ENCODE measurements at places on chromosomes 5 and 9. TPM values are rescaled to one million over a fixed set of nuclear protein-coding genes. Genes with fewer than 3 reads are reported as not detected.

DNA sequence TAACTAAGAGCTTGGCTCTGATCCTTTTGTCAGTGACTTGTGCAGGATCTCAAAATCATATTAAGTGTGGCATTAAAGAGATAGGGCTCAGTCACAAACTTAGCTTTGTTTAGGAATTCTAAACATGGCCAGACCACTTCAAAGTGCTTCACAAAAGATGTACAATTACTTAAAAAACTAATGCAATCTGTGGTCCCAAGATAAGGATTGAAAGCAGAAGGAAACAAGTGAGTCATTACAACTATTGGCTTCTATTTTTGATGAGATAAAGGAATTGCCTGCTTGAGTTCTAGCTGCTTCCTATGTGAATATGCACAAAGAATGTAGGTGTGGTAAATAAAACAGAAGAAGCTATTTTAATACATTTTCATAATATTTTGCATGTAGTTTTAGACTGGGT lies 44.9 kb upstream of the SLC12A2 start:
- DNase-seq = peak; percentile 69

The TOPORS gene
- 18.6 TPM for polyA plus RNA-seq

GRCh38 chr9:68489646-68490045 lies 51.0 kb downstream of the TMEM252 start:
- DNase-seq = no peak

DNA sequence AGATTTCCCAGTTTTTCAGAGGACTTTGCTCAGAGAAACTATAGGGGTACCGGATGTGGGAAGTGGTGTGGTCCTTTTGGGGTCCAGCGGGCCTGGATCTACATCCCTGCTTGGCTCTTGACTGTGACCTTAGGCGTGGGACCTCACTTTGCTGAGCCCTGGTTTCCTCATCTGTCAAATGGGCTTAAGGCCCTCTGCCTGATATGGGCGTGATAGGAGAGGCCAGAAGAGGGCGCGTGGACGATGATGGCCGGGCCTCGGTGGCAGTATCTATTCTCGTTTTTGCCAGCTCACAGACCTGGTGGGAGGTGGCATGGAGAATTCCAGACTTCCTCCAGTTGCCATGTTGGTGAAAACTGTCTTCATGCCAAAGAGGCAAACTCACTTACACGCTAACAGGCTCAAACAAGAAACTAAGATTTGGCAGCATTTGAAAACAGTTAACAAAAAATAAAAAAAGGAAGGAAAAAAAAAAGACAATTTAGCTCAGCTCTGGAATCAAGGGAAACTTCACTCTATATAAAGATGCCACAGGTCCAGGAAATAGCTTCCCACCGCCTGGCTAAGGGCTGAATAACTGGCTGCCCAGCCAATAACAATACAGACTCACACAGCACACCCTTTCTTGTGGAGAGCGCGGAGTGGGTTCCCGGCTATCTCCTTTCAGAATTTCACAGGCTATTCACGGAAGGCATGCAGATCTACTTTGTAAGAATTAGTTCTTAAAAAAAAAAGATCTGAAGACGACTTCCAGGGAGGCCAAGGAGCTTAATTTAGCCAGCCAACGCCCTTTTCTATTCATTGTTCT lies 1.7 kb downstream of the SH3PXD2B start:
- peak; percentile 34 for DNase-seq

The IGFBPL1 gene
- 2.0 TPM for polyA plus RNA-seq

DNA sequence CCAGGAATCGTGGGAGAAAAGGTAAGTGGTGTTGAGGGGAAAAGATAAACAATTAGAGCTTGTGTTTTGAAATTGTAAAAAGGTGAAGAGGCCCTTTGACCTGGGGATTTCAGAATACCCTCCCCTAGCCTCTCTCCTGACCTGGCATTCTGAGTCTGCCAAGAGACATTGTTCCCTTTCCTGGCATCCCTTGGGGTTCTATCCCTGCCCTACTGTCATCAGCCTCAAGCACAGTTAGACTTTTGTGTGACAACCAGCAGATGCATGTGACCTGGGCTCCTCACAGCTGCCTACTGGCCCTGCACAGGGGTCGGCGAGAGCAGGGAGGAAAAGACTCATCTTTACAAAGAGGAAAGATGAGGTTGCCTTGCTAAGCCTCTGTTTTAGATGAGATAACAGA lies 72.2 kb upstream of the ORM1 start:
- DNase-seq = no peak

The OR1L1 gene
- polyA plus RNA-seq = not detected

Measured in cardiac muscle cell (in vitro differentiated cells and primary cell).